ENCODE measurements at places on chromosomes 12 and 14.

DNA sequence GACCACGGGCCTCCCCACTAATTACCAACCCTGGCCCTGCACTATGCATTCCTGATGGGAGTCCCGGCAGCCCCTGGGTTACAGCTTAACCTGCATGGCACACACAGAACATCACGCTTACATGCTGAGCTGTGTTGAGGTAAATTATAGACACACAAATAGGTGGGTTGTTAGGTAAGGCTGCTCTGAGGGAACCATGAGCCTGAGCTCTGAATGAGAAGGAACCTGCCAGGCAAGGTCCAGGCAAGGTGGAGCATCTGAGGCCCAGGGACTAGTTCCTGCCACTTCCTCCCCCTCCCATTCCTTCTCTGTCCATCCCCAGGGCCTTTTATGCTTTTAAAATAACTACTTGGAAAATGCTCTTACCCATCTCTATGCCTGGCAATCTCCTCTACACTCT, 82.7 kb upstream of the ESRRB start:
- no peak for DNase-seq

GRCh38 chr14:38496092-38496491, 240.2 kb upstream of the CLEC14A start:
- DNase-seq: no peak

DNA sequence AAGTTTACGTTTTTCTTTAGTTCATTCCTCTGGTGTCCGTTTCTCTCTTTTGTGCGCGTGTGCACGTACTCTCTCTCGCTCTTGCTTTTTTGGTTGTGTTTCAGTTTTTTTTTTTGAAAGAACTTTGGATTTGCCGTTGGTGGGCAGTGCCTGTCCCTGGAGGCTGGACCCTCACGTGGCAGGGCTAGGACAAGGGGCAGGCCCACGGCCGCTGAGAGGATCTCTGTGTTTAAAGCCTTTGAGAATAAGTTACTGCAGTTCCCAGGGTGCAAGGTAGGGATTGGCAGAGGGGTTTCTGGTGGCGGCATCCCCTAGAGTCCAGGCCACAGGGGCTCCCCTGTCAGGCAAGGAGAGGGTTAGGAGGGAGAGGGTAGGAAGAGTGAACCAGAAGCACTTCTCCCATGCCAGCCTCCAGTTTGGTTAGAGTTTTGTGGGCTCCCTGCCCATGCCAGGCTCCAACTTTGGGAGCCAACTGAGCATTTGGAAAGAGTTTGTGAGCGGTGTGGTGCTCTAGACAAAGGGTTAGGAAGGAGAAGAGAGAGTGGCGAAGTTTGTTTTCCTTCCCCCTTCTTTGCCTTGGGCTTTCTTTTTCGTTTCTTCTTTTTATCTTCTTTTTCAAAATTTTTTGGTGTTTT, 30.5 kb downstream of the ZFHX2 start:
- no peak for DNase-seq

- DNase-seq: no peak
Observed at GRCh38 chr14:71555654-71556559, 376.3 kb upstream of the RGS6 start.

GRCh38 chr12:120257041-120257821, 8.3 kb downstream of the PXN start:
- no peak for DNase-seq

GRCh38 chr14:38828183-38828827, 274.7 kb downstream of the SEC23A start:
- DNase-seq: no peak

DNA sequence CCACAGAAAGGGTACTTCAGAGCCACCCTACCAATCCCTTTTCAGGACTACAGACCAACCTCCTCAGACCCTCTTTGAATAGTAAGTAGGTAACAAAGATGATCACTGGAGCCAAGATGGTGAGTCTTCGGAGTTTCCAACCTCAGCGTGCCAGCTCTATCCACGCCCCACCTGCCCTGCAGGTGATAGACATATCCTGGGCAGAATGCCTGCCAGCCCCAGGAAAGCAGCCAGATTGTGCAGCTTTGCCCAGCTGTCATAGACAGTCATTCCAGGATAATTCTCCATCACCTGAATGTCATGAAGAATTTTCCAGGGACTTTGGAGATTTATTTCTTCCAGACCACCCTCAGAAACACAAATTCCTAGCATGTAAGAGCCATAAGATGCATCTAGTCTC, 434.4 kb downstream of the RGS6 start:
- DNase-seq: no peak

GRCh38 chr14:67010602-67011001, 178.6 kb upstream of the GARIN2 start:
- DNase-seq: no peak

DNA sequence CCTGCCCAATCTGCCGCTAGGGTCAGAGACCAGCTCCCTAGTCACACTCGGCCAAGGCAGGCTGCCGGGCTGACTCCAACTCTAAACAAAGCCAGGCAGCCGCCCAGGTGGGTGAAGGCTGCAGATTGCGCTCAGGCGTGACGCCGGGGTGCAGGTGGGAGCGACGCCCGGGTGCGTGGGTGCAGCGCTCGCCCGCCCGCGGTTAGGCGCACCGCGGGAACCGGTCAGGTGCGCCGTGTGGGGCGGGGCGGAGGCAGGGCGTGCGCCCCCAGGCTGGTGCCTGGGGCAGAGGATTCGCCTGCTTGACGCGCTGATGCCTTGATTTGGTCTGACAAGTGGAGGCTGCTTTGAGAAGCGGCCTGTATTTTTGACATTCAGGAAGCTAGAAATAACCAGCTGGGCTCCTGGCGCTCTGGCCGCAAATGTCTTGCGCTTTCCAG, 126.7 kb upstream of the HIF1A start:
- DNase-seq: no peak

DNA sequence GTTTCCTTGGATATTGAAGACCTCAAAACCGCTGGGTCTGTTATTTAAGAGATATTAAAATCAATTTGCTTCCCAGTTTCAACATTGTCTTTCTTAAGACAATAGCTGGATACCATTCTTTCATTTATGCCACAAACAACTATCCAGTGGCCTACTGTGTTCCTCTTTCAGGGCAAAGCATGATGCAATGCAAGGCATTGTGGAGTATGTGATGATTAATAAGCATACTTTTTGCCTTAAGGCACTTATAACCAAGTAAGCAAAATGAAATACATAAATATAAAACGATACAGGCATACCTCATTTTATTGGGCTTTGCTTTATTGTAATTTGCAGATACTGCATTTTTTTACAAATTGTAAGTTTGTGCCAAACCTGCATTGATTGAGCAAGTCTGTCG, 45.5 kb downstream of the SCN8A start:
- DNase-seq: no peak

GRCh38 chr12:73612551-73612950, 925.1 kb upstream of the ATXN7L3B start:
- DNase-seq: no peak

DNA sequence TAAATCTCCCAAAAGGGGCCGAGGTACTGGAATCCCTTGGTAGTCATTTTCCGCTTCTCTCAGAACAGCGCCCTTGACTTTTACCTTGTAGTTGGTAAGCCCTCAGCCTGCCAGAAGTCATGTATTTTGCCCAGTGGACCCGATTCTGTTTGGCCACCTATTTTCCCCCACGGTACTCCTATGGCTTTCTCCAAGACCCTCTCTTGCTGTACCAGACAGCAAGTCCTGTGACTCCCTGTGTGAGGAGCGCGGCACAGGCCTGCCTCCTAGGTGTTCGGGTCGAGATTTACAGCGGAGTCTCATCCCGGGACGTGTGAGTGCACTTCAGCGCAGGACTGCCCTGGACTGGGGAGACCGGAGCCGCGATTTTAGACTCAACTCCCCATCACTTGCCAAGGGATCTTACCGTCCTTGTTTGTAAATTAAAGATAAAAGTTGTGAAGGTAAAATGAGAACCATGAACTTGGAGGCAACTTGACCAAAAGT, 1.1 kb upstream of the MBD6 start:
- peak; percentile 51 for DNase-seq

DNA sequence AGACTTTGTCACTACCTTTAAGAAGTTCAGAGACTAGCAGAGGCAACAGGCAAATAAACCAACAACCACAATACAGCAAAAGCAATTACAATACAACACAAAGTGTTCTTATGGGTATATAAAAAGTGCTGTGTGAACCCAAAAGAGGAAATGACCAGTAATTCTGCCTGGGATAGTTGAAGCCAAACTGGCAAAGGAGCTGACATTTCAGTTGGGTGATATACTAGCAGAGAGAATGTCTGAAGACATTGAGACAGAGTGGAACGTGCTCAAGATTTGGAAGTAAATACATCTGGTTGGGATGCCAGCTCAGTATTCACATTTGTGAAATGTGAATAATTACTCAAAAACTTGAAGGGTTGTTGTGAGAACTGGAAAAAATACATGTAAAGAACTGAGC, 80.6 kb upstream of the GTF2A1 start:
- DNase-seq: no peak

DNA sequence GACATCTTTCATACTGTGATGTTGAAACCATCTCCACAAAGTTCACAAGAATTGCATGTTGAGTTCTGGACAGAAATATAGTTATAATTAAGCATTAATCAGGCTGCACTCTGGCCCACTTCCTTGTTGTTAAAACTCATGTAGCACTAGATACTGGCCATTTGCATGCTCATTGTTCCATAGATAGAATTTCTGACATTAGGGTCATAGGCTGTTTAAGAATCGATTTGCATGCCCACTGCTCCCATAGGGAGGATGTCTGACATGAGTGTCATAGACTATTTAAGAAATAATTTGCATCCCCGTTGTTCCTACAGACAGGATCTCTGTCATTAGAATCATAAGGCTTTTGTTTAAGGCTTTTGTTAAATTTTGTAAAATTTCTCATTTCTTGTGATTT, 50.2 kb downstream of the MYF5 start:
- DNase-seq: no peak

GRCh38 chr12:31591380-31591901, 505 bp upstream of the DENND5B start:
- DNase-seq: no peak

- peak; percentile 72 for DNase-seq
Observed at GRCh38 chr14:104428333-104428851, 151.2 kb upstream of the C14orf180 start.

- DNase-seq: no peak
Observed at GRCh38 chr14:101899263-101899662, 65.1 kb upstream of the DYNC1H1 start.

DNA sequence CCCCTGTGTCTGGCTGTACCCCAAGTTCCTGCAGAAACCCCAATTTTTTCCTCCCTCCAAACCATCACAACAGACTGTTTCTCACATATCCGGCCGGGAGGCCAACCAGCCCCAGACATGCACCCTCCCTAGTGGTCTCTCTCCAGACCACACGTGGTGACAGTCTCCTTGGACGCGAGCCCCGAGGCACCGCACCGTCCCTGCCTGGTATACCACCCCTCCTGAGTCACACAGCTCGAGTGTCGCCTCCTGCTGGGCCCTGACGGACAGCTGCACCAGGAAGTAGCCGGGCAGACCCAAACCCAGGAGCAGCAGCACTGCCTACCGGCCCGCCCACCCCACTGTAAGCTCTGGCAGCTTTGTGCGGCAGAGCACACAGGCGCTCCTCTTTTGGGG, 97.4 kb downstream of the RFLNA start:
- no peak for DNase-seq

DNA sequence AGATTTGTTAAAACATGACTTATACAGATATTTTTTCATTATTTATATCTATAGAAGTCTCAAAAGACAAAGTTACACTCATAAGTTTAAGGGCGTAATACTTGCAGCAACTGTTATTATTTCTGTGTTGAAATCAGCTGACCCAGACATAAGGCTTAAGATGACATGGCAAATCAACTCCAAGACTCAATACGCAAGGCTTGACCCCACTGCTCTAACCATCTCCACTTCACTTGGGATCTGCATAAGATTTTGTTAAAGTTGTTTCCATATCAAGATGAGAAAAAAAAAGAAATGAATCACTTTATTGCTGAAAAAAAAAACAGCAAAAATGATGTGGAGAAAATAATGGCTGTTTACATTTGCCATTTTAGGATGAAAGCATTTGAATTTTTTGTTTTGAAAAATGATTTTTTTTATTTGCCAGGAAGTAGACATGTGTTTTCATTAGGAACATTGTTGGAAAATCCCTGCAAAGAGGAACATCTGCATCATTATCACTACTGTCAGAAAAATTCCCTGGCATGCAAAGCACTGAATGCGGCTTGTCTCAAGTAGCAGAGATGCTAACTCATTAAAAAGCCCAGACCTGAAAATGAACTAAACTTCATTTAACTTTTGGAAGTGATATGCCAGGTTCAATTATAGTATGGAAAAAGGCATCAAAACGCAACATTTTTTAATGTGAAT, 73.5 kb downstream of the LIN7A start:
- DNase-seq: no peak

DNA sequence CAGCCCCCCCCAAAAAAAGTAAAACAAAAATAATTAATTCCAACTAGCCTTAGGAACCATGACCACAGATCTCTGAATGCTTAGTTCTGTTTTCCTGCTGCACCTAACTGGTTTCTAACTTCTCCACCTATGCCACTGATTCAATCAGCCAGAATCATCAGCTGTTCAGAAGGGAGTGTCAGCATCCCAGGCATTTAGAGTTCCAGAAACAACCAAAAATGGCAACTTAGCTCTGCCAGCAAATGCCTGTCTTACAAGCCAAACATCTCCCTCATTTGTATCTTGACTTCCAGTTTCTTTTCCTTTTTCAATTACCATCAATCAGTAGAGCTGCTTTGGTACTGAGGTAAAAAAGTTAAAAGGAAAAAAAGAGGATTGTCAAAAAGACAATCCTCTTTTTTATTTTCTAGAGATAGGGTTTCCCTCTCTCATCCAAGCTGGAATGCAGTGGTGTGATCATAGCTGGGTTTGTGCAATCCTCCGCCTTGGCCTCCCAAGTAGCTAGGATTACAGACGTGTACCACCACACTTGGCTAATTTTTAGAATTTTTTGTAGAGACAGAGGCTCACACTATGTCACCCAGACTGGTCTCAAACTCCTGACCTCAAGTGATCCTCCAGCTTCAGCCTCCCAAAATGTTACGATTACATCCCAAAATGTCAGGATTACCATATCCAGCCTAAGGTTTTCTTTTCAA, 45.2 kb upstream of the ISM2 start:
- DNase-seq: no peak

DNA sequence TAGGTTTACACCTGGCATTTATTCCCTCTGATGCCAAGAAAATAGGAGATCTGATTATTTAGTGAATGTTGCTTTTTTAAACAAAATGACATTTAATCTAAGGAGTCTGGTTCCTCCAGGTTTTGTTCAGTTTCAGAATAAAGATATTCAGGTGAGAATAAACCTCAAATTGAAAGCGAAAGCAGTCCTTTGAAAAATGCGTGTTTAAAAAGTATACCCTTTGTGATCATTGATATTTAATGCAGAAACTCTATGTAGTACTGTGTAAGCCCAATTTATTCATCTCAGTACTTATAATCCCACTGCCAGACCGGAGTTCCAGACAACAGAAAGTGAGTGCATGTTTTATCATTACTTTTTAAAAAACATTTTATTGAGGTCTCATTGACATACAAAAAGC, 210.2 kb downstream of the KCNC2 start:
- DNase-seq: no peak

DNA sequence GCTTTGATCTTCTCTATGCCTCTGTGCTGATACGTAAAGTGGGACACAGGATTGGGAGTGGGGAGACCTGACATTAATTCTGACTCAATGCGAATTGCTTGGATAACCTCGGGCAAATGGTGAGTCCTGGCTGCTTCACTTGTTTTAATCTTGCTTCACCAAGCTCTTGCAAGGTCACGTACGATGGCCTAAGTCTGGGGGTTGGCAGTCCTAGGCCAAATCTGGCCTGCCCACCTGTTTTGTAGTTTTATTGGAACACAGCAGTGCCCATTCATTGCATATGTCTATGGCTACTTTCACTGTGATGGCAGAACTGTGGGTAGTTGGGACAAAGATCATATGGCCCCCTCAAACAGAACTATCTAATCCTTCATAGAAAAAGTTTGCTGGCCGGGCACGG, 13.4 kb downstream of the CLSTN3 start:
- no peak for DNase-seq

Data from lower leg skin (tissue), 4 donors.